ENCODE measurements at places on chromosomes 5 and 9.

DNA sequence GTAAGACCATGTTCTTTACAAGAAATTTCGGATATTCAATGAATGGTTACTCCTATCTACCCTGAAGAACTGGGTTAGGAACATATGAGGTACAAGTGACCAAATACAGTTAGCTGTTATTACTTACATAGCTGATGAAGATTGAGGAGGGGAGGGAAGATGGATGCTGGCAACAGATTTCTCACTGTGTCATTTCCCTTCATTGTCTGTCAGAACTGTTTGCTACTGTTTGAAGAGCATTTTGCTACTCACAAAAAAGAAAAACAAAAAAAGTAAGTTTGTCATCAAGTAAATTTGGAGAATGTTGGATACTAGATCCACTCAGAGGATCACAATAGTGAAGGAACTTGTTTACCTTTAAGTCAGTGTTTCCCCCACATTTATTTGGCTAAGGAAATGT, 53.7 kb downstream of the ENC1 start:
- DNase-seq, result no peak

GRCh38 chr5:169307646-169308045, 6.7 kb upstream of the SLIT3 start:
- DNase-seq, result no peak

GRCh38 chr5:68875351-68875750, 218.5 kb upstream of the SLC30A5 start:
- no peak for DNase-seq

DNA sequence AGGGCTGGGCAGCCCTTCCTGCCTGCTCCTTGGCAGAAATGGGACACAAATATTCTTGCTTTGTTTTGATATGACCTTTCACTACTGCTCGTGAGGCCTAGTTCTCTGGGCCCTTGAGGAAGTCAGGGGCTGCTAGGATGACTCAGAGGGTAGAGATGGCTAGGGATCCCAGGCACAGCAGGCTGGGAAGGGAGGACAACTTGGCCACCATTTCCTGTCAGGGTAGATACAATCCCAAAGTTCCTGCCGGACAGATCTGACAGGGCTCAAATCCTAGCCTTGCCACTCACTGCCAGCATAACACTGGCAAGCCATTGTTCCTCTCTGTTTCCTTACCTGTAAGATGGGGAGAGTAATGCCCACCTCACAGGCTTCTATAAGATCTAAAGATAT, 31.7 kb upstream of the MEIKIN start:
- no peak for DNase-seq

- DNase-seq, result no peak
Measured at GRCh38 chr9:89277454-89277853, 33.5 kb upstream of the CKS2 start.

GRCh38 chr9:89536145-89536574, 38.2 kb upstream of the SEMA4D start:
- DNase-seq, result no peak

- DNase-seq, result no peak
Measured at GRCh38 chr5:161332343-161332742, 214.2 kb downstream of the GABRB2 start.

DNA sequence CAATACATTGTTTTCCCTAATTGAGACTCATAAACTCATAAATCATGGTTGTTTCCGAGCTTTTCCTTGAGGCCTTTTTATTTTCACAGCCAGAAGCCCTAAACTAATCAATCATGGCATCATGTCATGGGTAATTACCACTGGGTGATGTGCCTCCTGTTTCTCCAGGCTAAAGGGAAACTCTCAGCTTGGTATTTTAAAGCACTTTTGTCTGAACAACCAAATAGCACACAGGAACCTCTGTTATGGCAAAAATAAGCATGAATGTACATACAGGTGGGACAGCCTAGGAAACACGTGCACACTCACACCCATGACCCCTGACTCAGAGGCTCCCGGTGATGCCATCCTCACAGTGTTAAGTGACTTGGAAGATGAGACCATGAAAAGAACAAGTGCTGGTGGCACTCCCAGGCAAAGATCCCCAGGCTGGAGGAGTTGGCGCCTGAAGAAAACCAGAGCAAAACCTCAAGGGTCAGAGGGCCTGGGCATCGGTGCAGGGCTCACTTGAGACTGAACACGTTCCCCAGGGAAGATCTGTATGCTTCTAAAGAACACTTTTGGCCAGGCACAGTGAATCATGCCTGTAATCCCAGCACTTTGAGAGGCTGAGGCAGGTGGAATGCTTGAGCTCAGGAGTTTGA, 154.3 kb downstream of the ROR2 start:
- DNase-seq, result no peak

DNA sequence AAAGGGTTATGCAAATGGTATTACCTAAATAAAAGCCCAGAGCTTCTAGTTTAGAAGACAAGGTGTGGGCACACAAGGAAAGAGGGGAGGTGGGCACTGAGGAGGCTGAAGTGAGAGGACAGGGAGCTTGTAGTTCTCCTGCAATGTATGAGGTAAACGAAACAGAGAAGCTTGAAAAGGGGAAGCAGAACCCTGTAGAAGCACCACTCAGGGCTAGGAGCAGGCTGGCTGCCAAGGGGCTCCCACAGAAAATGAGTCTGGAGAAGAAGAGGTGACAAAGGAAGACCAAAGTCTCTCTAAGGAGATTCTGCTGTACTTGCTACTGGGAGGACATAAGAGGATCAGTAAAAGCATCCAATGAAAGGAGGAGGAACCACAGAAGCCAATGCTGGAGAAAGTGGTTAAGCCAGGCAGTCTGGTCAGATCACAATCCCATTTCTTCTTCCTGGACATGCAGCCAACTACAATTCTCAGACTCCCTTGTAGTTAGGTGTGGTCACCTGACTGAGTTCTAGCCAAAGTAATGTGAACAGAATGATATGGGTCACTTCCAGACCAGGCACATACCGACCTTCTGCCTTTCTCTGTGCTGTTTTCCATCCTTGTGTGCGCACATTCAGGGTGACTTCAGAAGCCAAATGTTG, 174.5 kb upstream of the MAP3K1 start:
- DNase-seq, result no peak

DNA sequence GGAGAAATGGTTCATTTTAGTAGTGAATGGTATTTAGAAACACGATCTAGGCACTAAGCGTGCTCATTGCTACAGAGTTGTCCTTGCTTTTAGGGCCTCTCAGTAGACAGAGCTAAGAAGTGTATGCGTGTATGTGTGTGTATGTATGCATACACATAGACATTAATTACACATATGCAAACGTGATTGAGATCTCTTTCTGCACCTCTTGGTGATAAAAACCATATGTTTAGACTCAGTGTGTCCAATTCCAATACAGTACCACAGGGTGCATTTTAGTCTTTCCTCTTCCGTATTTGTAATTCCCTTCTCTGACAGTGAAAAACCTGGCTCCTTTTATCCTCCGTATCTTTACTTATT, 13.1 kb downstream of the TRIO start:
- no peak for DNase-seq

GRCh38 chr5:41707853-41708603, 162.2 kb downstream of the OXCT1 start:
- peak; percentile 34 for DNase-seq

- no peak for DNase-seq
Measured at GRCh38 chr5:67897980-67898379, 317.6 kb upstream of the PIK3R1 start.
